ENCODE measurements at places on chromosomes 7 and 10. TPM values are rescaled to one million over a fixed set of nuclear protein-coding genes. Genes with fewer than 3 reads are reported as not detected.

GRCh38 chr7:41567731-41568114 is 135.2 kb downstream of the INHBA start:
- no peak for DNase-seq

DNA sequence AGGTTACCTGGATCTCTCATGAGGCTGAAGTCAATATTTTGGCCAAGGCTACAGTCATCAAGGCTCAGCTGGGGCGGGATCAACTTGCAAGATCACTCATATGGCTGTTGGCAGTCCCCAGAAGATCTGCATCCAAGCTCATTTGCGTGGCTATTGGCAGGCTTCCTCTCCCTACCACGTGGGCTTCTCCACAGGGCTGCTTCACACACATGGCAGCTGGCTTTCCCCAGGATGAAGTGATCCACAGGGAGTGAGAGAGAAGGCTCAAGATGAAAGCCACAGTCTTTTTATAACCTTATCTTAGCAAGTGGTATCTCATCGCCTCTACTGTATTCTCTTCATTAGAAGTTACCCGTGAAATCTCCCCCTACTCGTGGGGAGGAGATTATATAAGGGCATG is 167.4 kb downstream of the TMEM26 start:
- no peak for DNase-seq

- no peak for DNase-seq
These were observed 308.7 kb downstream of the PTEN start for GRCh38 chr10:88172159-88172558.

DNA sequence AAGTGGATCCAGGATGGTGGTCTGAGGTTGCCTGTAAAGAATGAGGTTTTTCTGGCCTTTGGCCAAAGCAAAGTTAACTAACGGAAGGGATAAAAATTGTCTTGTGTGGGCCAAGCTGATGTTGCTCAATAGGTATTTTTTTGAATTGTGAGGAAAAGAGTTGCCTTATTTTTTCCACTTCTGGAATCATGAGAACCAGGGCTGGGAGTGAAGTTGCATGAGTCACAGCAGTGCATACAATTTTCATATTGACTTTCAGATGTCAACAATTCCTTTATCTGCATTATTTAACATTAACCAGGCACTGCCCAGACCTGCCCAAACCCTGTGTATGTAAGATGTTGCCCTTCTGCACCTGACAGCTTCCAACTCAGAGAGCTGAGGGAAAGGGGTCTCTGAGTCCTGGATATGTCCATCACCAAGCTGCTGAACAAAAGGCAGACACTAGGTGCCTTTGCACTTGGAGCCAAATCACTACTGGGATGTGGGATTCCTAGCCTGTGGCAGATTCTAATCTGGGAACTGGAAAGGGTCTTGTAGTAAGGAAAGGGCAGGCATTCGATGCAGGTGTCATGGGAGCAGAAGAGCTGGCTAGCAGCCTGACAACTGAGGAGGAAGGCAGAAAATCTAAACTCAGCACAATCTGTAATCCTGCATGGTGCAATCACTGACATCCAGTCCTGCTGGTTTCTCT is 52.3 kb upstream of the SLC35B4 start:
- peak; percentile 97 for DNase-seq

DNA sequence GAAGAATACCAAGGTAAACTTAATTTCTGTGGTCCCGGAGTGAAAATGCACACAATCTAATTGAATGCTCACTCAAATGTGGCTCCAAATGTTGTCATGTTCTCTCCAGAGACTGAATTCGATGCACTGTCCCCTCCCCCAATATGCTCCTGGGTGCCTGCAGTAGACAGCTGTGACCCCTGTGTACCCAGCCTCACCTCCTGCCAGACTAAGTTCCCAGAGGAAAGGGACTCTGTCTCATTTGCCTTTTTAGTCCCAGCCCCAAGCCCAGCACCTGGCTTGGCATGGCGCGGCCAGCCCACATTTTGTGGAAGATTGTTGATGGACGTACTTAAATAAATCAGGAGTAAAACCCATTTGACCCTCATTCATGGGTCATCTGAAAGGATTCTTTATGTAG is 21.8 kb upstream of the FIGNL1 start:
- DNase-seq = no peak

DNA sequence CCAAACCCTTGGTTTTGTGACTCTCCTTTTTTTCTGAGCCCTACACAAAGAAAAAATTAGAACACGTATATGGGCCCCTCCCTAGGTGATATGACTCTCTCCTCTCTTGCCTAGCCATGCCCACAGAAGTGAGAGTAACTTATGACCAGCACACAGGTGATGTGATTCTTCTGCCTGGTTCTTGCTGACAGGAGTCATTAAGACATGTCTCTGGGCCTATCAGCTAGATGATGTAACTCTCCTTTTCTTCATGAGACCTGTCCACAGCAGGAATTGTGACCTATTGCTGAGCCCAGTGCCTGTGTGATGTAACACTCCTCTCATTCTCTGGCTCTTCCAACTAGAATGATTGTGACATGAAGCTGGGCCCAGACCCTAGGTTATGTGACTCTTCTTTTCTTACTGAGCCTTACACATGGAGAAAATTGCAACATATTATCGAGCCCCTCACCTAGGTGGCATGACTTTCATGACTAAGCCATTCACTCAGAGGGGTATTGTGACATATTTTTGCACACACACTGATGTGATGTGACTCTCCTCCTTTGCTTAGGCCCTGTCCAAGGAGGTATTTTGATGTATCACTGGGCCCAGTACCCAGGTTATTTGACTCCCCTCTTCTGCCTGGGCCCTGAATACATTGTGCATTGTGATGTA is 31.4 kb upstream of the ZNF107 start:
- no peak for DNase-seq

DNA sequence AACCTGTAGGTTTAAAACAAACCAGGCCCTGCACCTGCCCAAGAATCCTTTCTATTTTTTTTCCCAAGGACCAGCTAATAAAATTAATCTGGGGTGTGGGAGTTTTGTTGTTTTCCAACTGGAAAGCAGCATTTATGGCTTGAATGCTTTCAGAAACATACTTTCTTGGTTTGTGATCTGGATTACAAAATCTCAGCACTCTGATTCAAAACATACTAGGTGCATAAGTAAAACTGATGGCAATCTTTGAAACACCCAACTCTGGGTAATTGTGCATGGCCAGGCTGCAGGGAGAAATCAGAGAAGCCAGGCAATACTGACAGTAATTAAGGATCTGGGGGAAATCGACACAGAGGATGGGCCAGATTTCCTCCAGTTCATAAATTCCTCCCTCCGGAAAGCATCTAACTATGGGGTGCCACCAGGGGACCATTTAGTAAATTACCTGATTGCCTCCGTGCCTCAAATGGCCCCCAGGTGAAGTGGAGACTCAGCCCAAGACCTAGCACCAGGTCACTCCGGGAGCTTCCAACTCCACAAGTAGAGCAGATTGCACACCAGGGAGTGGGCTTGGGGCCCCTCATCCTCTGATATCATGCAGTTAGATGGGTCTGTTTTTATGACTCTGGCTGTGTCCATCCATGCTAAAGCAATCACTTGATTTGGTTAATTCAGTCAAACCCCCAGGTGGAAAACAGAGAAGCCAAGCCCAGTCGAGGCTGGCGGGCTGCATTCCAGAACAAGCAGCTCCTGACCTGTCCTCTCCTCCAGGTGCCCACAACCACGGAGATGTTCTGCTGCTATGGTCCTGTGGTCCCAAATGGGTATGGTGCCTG is 15.2 kb upstream of the C10orf53 start:
- DNase-seq = no peak

- DNase-seq = peak; percentile 71
These were observed 452 bp downstream of the ATE1 start for GRCh38 chr10:121927318-121927840.

DNA sequence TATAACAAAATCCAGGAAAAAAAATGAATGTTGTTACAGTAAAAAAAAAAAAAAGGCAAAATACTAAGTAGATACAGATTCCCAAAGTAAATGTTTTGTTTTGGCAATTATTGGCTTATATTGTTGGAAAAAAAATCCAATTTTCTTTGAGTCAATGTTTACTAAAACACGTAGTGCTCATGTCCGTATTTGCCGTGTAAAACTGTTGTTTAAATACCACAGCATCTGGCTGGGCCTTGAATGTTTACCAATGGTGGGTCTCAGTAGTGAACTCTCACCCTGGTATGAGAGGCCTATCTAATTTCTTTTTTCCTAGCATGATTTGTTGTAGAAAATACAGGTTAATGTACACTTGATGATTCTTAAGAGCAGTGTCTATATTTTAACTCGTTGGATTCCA is 41.4 kb upstream of the SLC26A5 start:
- DNase-seq = no peak

The NEUROG3 gene
- not detected for total RNA-seq

The C10orf105 gene
- not detected for total RNA-seq

The UTF1 gene
- total RNA-seq = not detected

The ADAM12 gene
- 3.1 TPM for total RNA-seq

The SLC29A3 gene
- total RNA-seq = 4.0 TPM

The OR2F1 gene
- total RNA-seq = not detected

The CCZ1 gene
- 86.3 TPM for total RNA-seq
